Hepatocyte (in vitro differentiated cells): ENCODE measurements at places on chromosomes 12 and 14. TPM values are rescaled to one million over a fixed set of nuclear protein-coding genes. Genes with fewer than 3 reads are reported as not detected.

The TPH2 gene
- not detected in 2 replicates for total RNA-seq

The MYF6 gene
- 0.30 TPM in 1 of 2 replicates, not detected in the other for total RNA-seq

The FGF6 gene
- not detected in 2 replicates for total RNA-seq

The FAM90A1 gene
- total RNA-seq: not detected in 2 replicates

The IL26 gene
- not detected in 2 replicates for total RNA-seq

The B4GALNT3 gene
- total RNA-seq: 10.6 and 13.9 TPM in 2 replicates

The KRT77 gene
- not detected in 2 replicates for total RNA-seq

The AKAP6 gene
- total RNA-seq: 1.6 and 2.1 TPM in 2 replicates

The MEG3 gene
- not detected in 2 replicates for total RNA-seq

The CDCA3 gene
- 7.5 and 8.5 TPM in 2 replicates for total RNA-seq

GRCh38 chr12:125424909-125425308, 359.7 kb downstream of the AACS start:
- H3K27me3 ChIP-seq: no peaks in the 10 kb centered on the region
- no peak for DNase-seq
- H3K27ac ChIP-seq: no peak overlapping the region
- H3K4me3 ChIP-seq: no peak overlapping the region
- H3K36me3 ChIP-seq: no peaks in the 10 kb centered on the region

DNA sequence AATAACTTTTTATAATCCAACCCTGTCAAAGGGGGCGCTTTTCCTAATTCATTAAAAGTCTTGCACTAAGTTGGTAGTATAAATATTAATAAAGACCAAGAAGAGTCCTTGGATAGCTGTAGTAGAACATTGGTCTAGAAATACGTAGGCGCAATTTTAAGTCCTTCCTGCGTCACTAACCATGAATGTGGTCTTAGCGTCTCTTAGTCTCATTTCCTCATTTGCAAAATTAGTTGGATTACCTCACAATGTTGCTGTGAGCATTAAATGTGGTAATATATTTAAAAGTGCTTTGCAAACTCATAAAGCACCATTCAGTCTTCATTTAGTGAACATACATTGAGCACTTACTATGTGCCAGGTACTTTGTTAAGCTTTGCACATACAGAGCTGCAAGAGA, 149.7 kb downstream of the AEBP2 start:
- no peak for DNase-seq
- H3K27me3 ChIP-seq: no peaks in the 10 kb centered on the region
- H3K4me1 ChIP-seq: no peaks in the 10 kb centered on the region
- H3K36me3 ChIP-seq: no peaks in the 10 kb centered on the region

DNA sequence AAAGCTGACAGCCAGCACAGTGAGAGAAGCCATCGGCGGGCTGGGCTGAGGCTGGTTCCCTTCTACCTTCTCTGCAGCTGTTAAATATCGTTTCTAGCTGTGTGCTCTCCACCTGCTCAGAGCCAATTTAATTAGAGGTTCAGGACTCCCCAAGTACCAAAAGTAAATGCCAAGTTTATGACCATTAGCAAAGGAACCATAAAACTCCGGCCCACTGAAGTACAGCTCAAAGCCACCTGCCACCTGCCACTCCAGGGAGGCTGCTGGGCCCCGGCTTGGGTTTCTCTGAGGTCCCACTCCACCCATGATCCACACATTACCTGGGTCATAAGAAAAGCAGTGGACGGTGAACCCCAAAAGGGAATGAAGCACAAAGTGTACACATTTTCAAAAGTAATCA, 272.8 kb downstream of the KSR2 start:
- H3K27ac ChIP-seq: no peak overlapping the region
- no peaks in the 10 kb centered on the region for H3K36me3 ChIP-seq
- H3K27me3 ChIP-seq: no peaks in the 10 kb centered on the region

GRCh38 chr12:6377667-6377994, 2.3 kb upstream of the SCNN1A start:
- H3K27ac ChIP-seq: peak overlapping the region; percentile 94
- peaks cover 41% of the 10 kb centered on the region for H3K4me1 ChIP-seq
- H3K36me3 ChIP-seq: no peaks in the 10 kb centered on the region

DNA sequence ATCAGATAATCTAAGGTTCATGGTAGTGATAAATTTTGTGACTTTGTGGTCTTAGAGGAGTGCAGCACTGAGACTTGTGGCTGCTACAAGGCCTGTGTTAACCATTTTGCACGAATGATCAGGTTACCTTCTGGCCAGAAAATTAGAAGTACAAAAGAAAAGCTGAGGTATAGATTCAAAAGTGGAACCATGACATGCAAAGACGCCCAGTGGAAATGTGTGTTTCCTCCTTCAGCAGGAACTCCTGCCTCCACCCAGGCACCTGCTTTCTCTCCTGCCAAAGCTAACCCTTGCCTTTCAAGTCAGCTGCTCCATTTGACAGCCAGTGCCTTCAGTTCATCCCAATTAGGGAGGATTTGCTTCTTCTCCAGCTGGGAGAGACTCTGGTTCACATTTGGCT, 10.1 kb downstream of the PDE6H start:
- H3K4me3 ChIP-seq: no peak overlapping the region
- no peaks in the 10 kb centered on the region for H3K27me3 ChIP-seq
- H3K27ac ChIP-seq: no peak overlapping the region
- no peak for DNase-seq
- H3K36me3 ChIP-seq: no peaks in the 10 kb centered on the region

- H3K4me3 ChIP-seq: no peak overlapping the region
- no peak for DNase-seq
- H3K27me3 ChIP-seq: no peaks in the 10 kb centered on the region
- H3K27ac ChIP-seq: no peak overlapping the region
Observed at GRCh38 chr14:73721101-73721821, 7.1 kb upstream of the PNMA1 start.

DNA sequence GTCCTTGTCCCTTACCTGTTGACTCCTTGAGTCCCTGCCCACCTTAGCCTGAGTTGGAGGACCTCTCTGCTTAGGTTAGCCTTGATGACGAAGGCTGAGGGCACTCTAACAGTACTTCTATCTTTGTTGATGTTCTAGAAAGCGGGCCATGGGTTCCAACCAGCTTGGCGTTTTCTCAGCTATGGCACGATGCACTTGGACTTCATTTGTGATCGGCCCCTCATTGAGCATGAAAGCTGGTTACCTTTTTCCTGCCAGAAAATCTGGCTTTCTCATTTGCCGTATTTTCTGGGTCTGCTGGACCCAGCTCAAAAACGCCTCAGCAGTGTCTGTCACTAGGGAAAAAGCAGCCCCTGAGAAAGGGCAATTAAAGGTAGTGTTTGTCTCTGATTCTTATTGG, 290.8 kb downstream of the EMP1 start:
- no peaks in the 10 kb centered on the region for H3K36me3 ChIP-seq
- no peak overlapping the region for H3K4me3 ChIP-seq

DNA sequence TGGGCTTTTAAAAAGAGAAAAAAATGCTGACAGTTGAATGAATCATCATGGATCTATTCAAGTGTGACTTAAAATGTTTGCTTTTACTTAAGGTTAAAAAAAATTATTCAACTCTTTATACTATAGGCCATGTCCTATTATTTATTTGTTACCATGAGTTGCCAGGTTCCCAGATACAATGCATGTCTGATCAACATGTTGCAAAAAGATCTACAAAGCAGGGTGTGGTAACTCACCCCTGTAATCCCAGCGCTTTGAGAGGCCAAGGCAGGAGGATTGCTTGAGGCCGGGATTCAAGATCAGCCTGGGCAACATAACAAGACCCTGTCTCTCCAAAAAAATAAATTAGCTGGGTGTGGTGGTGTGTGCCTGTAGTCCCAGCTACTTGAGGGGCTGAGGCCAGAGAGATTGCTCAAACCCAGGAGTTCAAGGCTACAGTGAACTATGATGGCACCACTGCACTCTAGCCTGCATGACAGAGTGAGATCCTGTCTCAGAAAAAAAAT, 460.8 kb downstream of the BCAT1 start:
- H3K27me3 ChIP-seq: no peaks in the 10 kb centered on the region
- H3K4me1 ChIP-seq: peaks cover 7% of the 10 kb centered on the region
- H3K27ac ChIP-seq: no peak overlapping the region
- no peak for DNase-seq
- no peak overlapping the region for H3K4me3 ChIP-seq
- H3K36me3 ChIP-seq: no peaks in the 10 kb centered on the region

GRCh38 chr12:33529031-33529430, 89.4 kb upstream of the SYT10 start:
- H3K4me1 ChIP-seq: no peaks in the 10 kb centered on the region
- no peaks in the 10 kb centered on the region for H3K36me3 ChIP-seq
- no peaks in the 10 kb centered on the region for H3K27me3 ChIP-seq
- no peak for DNase-seq
- no peak overlapping the region for H3K4me3 ChIP-seq

GRCh38 chr12:38911611-38912010, 6.2 kb upstream of the CPNE8 start:
- H3K4me1 ChIP-seq: peaks cover 4% of the 10 kb centered on the region
- peak; percentile 21 for DNase-seq
- H3K27ac ChIP-seq: no peak overlapping the region
- no peak overlapping the region for H3K4me3 ChIP-seq
- H3K27me3 ChIP-seq: no peaks in the 10 kb centered on the region

GRCh38 chr14:96752594-96752993, 44.6 kb upstream of the VRK1 start:
- H3K4me3 ChIP-seq: no peak overlapping the region
- H3K36me3 ChIP-seq: no peaks in the 10 kb centered on the region

- H3K4me1 ChIP-seq: peaks cover 25% of the 10 kb centered on the region
- no peaks in the 10 kb centered on the region for H3K27me3 ChIP-seq
- H3K36me3 ChIP-seq: no peaks in the 10 kb centered on the region
- no peak for DNase-seq
- H3K4me3 ChIP-seq: no peak overlapping the region
Observed at GRCh38 chr12:55722948-55723347, 2.8 kb downstream of the RDH5 start.

GRCh38 chr12:128798571-128799341, 25.0 kb downstream of the SLC15A4 start:
- no peaks in the 10 kb centered on the region for H3K4me1 ChIP-seq
- DNase-seq: no peak
- H3K4me3 ChIP-seq: no peak overlapping the region
- no peak overlapping the region for H3K27ac ChIP-seq

DNA sequence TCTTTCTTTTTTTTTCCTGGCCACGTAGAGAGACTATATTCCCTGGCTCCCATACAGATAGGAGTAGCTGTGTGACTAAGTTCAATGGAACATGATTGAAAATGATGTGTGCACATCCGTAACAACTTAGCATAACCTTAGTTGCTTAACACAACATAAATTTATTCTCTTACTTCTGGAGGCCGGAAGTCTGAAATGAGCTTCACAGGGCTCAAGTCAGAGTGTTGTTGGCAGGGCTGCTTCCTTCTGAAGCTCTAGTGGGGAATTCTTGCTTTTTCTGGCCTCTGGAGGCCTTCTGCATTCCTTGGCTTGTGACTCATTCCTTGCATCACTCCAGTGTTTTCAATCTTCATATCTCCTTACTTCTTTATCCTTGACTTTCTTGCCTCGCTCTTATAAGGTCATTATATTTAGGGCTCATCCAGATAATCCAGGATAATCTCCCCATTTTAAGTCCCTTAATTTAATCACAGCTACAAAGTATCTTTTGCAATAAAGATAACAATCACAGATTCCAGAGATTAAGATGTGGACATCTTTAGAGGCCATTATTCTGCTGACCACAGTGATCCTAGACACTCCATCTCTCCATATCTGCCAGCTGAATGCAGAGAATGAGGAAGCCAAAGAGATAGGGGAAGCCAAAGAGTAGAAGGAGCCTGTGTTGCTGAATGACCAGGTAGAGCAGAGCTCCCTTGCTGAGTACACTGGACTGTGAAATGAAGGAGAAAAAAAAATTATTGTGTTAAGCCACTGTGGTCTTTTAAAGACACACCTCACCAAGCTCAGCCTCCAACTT, 21.0 kb upstream of the SNX6 start:
- H3K4me1 ChIP-seq: no peaks in the 10 kb centered on the region
- H3K27me3 ChIP-seq: no peaks in the 10 kb centered on the region
- DNase-seq: peak; percentile 68
- peak overlapping the region; percentile 86 for H3K27ac ChIP-seq

DNA sequence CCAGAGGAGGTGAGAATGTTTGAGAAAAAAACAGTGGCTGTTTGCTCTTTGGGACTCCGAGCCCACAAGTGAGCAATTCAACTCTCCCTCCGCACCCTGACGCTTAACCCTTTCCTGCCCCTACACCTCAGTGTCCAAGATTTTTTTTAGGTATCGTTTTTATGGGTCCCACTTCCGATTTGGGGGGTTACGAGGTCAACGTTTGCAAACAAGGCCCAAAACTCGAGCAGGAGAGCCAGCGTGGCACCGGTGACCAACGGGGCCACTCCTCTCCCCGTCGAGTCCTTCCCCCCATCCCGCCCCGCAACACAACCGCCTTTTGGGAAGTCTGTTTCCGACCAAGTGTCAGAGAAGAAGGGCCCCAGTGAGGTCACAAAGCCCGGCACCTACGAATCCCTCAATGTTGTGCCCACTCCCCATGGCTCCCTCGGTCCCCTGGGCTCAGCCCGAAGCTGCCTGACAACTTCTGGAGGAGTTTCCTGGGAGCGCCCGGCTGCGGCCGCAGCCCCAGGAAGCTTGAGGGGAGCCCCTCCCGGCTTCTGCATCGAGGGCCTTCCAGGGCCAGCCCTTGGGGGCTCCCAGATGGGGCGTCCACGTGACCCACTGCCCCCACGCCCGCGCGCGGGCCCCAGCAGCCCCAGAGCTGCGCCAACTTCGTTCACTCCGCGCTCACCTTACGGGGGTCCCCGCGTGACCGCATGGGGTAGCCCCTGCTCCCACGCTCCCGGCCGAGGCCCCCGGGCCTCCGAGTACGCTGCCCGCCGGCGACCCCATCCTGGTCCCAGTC, 1.2 kb downstream of the CDK2AP1 start:
- H3K4me3 ChIP-seq: peak overlapping the region; percentile 78
- no peaks in the 10 kb centered on the region for H3K27me3 ChIP-seq
- peaks cover 16% of the 10 kb centered on the region for H3K4me1 ChIP-seq
- H3K36me3 ChIP-seq: no peaks in the 10 kb centered on the region
- peak overlapping the region; percentile 96 for H3K27ac ChIP-seq

- H3K4me3 ChIP-seq: peak overlapping the region; percentile 90
- DNase-seq: no peak
- H3K4me1 ChIP-seq: peaks cover 22% of the 10 kb centered on the region
- no peaks in the 10 kb centered on the region for H3K27me3 ChIP-seq
- H3K27ac ChIP-seq: peak overlapping the region; percentile 50
- no peaks in the 10 kb centered on the region for H3K36me3 ChIP-seq
Observed at GRCh38 chr14:21436567-21437062, 19.3 kb downstream of the CHD8 start.

- no peaks in the 10 kb centered on the region for H3K27me3 ChIP-seq
- DNase-seq: peak; percentile 53
- H3K4me1 ChIP-seq: no peaks in the 10 kb centered on the region
Observed at GRCh38 chr14:34722723-34723545, 8.5 kb upstream of the CFL2 start.

GRCh38 chr14:49058511-49058910, 527.7 kb downstream of the RPS29 start:
- no peak overlapping the region for H3K27ac ChIP-seq
- no peaks in the 10 kb centered on the region for H3K27me3 ChIP-seq
- no peak for DNase-seq
- H3K36me3 ChIP-seq: no peaks in the 10 kb centered on the region
- peaks cover 5% of the 10 kb centered on the region for H3K4me1 ChIP-seq

DNA sequence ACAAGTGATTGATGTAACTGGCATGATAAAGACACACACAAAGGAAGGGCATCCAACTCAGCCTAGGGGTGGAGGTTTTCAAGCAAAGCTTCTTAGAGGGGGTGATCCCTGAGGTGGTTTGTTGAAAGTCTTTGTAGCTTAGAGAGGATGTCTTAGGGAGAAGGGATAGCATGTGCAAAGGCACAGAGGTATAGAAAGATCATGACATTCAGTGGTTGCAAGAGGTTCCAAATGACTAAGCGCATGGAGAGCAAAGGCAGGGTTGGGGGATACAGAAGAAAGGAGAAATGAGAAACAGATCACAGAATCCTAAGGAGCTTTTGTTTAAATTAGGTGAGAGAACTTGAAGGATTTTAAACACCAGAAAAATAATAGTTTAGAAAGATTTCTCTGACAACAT, 5.2 kb upstream of the CCT2 start:
- H3K27me3 ChIP-seq: no peaks in the 10 kb centered on the region
- H3K4me1 ChIP-seq: no peaks in the 10 kb centered on the region
- no peak overlapping the region for H3K4me3 ChIP-seq
- no peak for DNase-seq
